Stimulated activated memory B cell treated with anti-CD40 and anti-IgM and Interleukin-4, amounts not matched to agents 10 μg/mL and 1 μg/mL and 100 μg/mL, for 72 hours (primary cell): ENCODE measurements at places on chromosomes 5 and 9.

DNA sequence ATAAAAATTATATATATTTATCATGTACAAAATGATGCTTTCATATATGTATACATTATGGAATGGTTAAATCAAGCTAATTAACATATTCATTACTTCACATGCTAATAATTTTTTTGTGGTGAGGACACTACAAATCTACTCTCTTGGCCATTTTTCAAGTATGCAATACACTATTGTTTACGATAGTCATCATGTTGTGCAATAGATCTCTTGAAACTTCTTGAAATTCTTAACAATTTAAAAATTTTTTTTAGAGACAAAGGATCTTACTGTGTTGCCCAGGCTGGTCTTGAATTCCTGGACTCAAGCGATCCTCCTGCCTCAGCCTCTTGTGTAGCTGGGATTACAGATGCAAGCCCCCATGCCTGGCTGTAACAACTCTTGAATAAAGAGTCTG is 45.2 kb upstream of the SHOC1 start:
- ATAC-seq, result no peak

- no peak for ATAC-seq
These were observed 131.3 kb downstream of the FRMD3 start for GRCh38 chr9:83406921-83407320.

- ATAC-seq, result no peak
These were observed 131.1 kb downstream of the OLFM1 start for GRCh38 chr9:135218331-135219225.

DNA sequence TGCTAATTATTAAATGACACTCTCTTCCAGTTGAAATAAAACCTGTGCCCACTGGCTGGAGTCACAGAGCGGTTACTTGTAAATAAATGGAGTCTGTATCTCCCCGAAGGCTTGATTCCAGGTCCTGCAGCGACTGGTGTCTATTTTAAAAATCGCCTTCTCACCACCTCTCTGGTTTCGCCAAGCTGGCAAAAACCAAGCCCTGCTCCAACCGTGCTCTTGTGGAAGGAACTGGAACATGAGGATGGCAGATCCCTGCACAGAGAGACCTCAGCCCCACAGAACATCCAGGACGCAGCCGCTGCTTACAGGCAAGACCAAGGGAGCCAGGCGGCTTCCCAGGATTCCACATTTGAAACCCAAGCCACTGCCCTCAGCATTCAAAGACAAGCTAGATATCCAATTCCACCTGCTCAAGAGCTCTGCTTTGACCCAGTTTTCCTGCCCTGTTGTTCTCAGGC is 15.0 kb downstream of the SEMA4D start:
- ATAC-seq, result no peak

- ATAC-seq, result peak; percentile 9
These were observed 199.8 kb upstream of the PTGER4 start for GRCh38 chr5:40479939-40480338.

- ATAC-seq, result no peak
These were observed 483 bp upstream of the EIF4EBP3 start for GRCh38 chr5:140546851-140547507.

DNA sequence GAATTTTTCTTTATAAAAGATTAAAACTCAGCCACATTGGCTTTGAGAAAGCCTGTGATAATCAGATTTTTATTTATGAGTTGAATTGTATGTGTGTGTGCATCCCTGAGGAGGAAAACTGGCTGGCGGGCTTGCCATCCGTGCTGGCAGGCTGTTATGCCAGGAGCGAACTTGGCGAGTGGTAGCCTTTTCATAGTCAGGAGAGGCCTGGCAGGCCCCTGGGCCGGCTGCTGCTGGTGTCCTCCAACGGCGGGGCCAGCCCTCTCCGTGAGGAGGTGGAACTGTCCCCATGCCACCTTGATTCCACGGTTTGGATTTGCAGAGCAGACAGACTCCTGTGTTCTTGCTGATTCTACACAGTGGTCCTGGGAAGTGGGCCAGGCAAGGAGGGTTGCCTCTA is 43.3 kb downstream of the ZNF618 start:
- no peak for ATAC-seq

- ATAC-seq, result no peak
These were observed 30.6 kb downstream of the RGMB start for GRCh38 chr5:98804066-98804465.

GRCh38 chr9:130665029-130665430 is 636 bp downstream of the PRDM12 start:
- ATAC-seq, result no peak

- peak; percentile 25 for ATAC-seq
These were observed 9.5 kb downstream of the SPACA9 start for GRCh38 chr9:132888151-132888550.

DNA sequence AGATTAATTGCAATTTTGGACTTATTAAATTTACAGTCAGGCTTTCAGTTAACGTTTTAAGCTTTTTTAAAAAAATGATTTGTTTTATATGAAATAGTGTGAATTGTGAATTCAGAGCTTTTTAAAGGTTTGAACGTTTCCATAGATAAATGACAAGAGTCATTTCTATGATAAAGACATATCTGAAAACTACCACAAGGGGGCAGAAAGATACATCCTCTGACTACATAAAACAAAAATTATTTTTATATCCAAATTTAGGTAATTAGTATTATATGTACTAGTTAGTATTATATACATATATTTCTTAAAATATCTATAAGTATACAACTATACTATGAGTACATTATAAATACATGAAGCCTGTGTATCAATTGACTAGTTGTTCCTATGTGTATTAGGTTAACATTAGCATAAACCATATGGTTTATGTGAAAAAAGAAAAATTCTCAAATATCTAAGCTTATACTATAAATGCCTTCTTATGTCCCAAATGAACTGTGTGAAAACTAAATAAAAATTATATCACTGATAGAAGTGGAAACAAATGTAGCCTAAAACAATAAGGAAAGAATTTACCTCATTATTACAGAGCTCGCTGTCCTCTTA is 155.2 kb downstream of the MEF2C start:
- no peak for ATAC-seq

DNA sequence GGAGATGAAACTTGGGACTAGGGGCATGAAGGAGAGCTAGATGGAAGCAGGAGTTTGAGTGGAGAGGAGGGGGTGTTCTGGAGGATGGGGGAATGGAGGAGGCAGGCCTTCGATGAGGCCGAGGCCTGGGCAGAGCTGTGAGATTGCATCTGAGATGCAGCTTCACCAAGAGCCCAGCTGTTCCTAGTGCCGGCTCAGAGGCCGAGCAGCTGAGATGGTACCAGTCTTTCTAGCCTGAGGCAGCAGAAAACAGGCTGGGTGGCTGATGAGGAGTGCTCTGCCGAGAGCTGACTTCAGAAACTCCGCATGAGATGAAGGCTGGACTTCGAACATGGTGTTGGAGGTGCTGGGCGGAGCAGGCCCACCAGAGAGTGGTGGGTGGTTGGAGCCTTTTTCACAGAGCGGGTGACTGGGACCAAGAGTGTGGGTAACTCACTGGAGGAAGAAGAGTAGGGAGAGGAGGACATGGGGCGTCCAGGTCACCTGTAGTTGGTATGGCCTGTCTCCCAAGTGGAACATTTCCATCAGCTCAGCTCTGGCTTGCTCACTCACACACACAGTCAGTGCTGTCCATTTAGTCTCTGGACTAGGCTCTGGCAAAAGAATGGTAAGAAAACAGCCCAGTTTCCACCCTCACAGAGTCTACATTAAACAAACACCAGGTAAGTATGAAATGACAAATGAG is 54.7 kb downstream of the TMOD1 start:
- ATAC-seq, result no peak

- ATAC-seq, result peak; percentile 72
These were observed 24.9 kb downstream of the PCDHGC5 start for GRCh38 chr5:141513627-141514329.

DNA sequence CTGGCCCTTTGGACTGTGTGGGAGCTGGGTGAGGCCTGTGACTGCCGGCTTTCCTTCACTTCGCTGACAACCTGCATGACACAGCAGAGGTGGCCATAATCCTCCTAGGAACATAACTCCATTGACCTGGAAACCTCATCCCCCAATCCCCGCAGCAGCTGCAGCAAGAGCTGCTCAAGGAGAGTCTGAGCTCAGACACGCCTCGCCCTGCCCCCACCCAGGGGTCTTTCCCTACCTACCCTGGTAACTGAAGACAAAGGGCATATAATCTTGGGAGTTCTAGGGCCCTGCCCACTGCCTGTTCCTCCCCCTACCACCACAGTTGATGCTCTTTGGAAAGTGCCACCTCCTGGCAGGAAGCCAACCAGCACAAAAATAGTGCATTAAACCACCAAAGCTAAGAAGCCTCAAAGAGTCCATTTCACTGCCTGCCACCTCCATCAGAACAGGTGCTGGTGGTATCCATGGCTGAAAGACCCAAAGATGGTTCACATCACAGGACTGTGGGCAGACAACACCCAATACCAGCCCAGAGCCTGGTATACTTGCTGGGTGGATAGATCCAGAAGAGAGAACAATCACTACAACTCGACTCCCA is 18.4 kb downstream of the TRIM36 start:
- ATAC-seq, result no peak

GRCh38 chr5:111326551-111326950 is 102.4 kb downstream of the CAMK4 start:
- no peak for ATAC-seq

GRCh38 chr9:76023715-76024195 is 133.3 kb downstream of the PCSK5 start:
- ATAC-seq, result no peak

- ATAC-seq, result peak; percentile 5
These were observed 240.3 kb downstream of the ARRDC3 start for GRCh38 chr5:91142819-91143218.

DNA sequence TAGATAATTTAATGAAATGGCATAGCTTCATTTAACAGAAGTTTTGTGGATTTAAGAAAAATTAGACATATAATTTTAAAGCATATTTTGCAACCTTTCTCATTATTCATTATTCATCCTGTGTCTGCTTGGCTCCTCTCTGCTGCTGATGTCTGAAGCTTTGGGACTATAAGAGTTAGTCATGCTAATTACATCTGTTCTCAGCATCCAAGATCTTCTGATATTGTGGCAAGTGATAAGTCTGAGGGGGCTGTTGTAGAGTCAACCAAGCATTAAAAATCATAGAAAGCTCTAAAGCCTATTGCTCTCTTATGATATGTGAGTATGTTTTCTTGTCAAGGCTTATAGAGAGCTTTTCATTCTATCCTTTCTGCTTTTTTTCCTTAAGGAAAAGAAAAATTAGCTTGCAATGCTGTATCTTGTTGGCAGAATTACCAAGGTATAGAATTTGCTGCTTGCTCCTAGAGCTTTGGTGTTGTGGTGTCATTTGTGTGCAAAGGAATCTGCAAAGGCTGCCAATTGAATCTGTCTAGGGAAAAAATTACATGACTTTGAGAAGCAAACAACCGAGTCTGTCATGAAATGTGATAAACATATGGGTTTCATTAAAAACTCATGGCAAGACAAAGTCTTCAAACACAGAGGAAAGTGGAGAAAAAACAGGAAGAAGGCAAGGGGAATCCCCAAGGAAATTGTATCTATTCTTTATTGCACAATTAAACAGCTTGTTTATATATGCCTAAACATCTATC is 156.1 kb upstream of the DAB2 start:
- ATAC-seq, result no peak

DNA sequence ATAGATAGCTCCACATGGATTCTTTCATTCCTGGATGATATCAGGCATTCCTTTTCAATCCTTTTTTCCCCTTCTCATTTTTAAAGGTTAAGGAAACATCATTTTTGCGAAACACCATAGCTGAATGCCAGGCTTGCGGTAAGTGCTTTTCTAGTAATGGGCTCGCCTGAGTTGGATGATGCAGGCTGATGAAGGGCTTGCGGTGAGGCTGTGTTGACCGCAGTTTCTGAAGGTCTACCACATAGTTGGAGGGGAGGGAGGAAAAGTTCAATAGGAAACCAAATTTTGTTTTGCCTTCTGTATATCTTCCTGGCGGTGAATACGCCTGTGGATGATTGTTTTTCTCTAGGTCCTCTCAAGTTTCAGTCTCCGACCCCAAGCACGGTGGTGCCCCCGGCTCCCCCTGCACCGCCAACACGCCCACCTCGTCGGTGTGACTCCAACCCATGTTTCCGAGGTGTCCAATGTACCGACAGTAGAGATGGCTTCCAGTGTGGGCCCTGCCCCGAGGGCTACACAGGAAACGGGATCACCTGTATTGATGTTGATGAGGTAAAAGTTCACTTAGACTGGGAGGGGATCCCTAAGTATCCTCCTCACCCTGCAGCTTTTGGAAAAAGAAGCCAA is 24.3 kb downstream of the THBS4 start:
- ATAC-seq, result no peak

DNA sequence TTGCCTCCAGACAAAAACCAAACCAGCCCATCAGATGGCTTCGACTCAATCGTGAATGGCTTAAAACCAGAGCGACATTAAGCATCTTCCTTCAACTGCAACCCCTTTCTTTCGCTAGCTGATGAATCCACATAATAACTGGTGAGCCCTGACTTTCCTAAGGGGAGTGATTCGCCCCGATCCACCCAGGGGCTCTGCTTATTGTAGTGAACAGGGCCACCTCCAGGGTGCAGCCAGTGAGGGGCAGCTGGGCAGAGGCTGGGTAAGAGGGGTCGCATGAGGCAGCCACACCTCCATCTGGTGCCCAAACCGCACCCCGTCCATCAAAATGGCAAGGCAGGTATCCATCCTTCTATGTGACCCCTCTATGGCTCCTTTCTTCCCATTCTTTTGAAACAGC is 38.0 kb downstream of the SLC35D2 start:
- no peak for ATAC-seq

GRCh38 chr5:14035859-14036503 is 91.5 kb upstream of the DNAH5 start:
- no peak for ATAC-seq

DNA sequence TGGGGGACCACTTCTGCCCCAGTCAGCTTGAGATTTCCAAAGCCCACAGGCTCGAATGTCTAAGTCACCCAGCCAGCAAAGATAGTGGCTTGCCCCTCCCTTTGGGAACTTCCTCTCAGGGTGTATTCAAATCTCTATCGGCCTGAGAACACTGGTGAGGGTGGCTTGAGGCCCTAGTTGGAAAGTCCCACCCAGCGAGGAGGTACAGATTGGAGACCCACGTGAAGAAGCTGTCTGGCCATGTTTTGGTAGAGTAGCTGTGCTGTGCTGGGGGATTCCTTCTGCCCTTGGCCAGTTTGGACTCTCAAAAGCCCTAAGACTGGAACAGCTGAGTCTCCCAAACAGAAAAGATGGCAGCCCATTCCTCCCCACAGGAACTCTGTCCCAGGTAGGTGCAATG is 172.7 kb upstream of the RIOK2 start:
- peak; percentile 66 for ATAC-seq
